ENCODE measurements at places on chromosomes 2 and 18.

GRCh38 chr2:223050900-223051504 lies 988 bp upstream of the KCNE4 start:
- DNase-seq: no peak

GRCh38 chr2:215736653-215737290 lies 276.6 kb downstream of the MREG start:
- no peak for DNase-seq

GRCh38 chr2:16387461-16387984 lies 278.1 kb downstream of the CYRIA start:
- no peak for DNase-seq

DNA sequence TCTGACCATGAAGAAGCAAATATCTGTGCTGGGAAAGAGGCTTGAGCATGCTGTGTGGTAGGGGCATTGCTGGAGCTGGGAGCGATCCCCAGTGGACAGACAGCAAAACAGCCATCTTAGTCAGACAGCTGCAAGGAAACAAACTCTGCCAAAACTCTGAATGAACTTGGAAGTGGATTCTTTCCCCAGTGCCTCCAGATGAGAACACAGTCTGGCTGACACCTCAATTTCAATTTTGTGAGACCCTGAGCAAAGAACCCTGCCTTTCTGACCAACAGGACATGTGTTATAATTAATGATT lies 23.2 kb upstream of the FAP start:
- DNase-seq: no peak

- no peak for DNase-seq
These were observed 9.6 kb downstream of the CACNB4 start for GRCh38 chr2:152089238-152089637.

DNA sequence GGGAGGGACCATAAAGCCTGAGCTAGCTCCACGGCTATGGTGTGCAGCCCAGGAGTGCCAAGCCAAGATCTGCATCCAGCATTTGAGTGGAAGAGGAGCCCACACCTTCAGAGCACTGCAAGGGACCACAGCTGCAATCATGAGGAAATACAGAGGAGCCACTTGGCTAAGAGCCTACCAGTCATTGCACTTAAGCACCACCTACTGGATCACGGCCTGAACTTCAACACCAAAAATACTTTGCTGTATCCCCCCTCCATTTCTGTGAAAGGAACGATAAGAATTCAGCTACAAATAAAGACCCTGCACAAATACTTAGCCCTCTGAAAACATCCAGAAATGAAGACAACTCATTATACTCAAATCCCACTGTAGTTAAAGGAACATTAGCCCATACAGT lies 545.3 kb downstream of the TSN start:
- no peak for DNase-seq

DNA sequence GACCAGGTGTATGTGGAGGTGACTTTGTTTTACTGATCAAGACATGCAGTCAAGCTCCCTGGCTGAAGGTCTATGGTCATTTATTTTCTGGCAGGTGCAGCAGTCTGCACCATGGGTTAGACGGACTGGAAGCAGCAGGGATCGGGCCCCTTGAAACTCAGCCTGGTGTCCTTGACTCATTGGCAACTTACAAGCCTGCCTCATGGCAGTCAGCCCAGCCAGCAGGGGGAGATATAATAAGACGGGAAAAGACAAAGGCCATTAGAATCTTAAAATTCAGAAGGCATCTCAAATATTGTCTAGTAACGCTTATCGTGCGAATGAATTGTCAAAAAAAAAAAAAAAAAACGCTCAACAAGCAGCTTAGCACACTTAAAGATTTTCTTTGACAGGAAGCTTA lies 308.2 kb downstream of the EN1 start:
- DNase-seq: no peak

DNA sequence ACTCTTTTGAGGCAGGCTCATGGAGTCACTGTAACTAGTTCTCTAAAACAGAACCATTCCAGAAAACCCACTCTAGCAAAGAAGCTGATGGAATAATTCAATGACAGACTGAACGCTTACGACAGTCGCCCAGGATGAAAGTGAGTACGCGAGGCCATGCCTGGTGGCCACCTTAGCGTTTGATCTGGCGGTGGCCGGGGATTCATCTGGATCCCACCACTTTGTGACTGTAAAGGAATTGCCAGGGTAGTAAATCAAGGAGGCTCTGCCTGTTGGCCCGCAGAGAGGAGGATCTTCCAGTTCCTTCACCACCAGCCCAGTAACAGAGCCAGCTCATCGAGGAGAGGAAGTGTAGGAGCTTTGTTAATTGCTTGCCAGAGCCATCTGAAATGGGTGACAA lies 34.6 kb downstream of the GREB1 start:
- no peak for DNase-seq

- DNase-seq: no peak
These were observed 31.5 kb downstream of the DYNC1I2 start for GRCh38 chr2:171718720-171719119.

GRCh38 chr2:138602166-138602460 lies 100.5 kb downstream of the SPOPL start:
- DNase-seq: no peak

DNA sequence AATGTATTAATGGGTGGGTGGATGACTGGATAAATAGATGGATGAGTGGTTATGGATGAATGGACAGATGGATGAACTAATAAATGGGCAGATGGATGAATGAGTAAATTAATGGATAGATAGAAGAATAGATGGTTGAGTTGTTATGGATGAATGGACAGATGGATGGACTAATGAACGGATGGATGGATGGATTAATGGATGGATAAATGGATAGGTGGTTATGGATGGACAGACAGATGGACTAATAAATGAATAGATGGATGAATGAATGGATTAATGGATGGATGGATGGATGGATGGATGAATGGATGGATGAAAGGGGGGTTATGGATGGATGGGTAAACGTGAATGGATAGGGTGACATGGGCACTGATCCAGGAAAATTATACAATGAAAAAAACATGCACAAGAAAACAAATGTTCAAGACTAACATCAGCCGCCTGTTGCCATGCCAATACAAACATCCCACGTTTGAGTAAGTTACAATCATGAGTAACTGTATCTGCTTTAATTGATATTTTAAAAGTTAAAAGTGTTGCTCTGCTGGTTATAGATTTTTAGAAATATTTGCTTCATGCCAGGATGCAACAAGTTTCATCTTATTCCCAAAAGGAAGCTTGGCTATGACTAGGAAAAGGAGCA lies 20.8 kb downstream of the PXDN start:
- DNase-seq: no peak
